ENCODE measurements at places on chromosomes 7 and 10. TPM values are rescaled to one million over a fixed set of nuclear protein-coding genes. Genes with fewer than 3 reads are reported as not detected.

NEURL1 gene
- not detected for total RNA-seq

MOGAT3 gene
- total RNA-seq = not detected

HOXA11 gene
- 0.12 TPM for total RNA-seq

TBX20 gene
- total RNA-seq = 0.54 TPM

NPFFR1 gene
- total RNA-seq = under 0.01 TPM

SSMEM1 gene
- not detected for total RNA-seq

C10orf105 gene
- not detected for total RNA-seq

CACNA2D1 gene
- total RNA-seq = 42.6 TPM

LIPM gene
- not detected for total RNA-seq

CPEB3 gene
- 4.7 TPM for total RNA-seq

ACBD7 gene
- total RNA-seq = not detected

TFR2 gene
- not detected for total RNA-seq

EIF5AL1 gene
- total RNA-seq = 0.20 TPM

POLD2 gene
- 52.6 TPM for total RNA-seq

ANKRD26 gene
- total RNA-seq = 5.5 TPM

CHAT gene
- not detected for total RNA-seq

CYP2C8 gene
- not detected for total RNA-seq

KCNMA1 gene
- 289 TPM for total RNA-seq

NXPH1 gene
- not detected for total RNA-seq

DNA sequence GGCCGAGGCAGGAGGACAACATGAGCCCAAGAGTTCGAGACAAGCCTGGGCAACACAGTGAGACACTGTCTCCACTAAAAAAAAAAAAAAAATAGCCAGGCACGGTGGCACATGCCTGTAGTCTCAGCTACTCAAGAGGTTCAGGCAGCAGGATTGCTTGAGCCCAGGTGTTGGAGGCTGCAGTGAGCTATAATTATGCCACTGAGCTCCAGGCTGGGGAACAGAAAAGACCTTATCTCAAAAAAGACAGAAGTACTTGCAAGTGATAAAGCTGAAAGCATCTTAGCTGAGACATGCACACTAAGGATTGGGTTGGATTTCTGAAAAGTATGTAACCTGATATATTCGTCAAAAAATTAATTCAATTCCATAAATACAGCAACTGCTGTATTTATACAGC is 68.4 kb downstream of the PPP1R3C start:
- no peak for ATAC-seq

GRCh38 chr7:42699380-42700178 is 212.3 kb downstream of the C7orf25 start:
- ATAC-seq = no peak

GRCh38 chr7:157570531-157571200 is 233.9 kb downstream of the DNAJB6 start:
- no peak for ATAC-seq

DNA sequence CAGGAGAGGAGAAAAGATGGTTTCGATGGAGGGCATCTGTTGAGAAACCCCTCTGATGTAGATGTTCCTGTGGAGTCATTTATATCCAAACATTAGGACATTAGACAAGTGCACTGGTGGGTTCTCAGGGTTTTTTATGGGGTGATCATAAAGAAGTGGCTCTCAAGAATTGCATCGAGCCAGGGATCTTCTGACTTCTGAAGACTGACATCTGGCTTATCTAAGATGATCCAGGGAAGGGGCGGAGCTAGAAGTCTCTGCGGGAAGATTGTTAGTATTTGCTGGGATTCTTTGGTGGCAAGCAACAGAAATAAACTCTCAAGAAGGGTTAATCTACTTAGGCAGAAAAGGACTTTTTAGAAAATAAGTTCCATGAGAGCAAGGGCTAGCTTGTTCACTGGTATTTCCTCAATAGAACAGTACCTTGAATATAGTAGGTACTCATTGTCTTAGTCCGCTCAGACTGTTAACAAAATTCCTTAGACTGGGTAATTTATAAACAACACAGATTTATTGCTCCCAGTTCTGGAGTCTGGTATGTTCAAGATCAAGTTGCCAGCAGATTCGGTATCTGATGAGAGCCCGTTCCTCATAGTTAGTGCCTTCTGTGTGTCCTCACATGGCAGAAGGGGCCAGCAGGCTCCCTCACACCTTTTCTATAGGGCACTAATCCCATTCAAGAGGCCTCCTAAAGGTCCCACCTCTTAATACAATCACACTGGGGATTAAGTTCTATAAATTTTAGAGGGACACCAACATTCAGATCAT is 28.5 kb upstream of the SYPL1 start:
- no peak for ATAC-seq

GRCh38 chr10:125264757-125265578 is 104.6 kb upstream of the CTBP2 start:
- ATAC-seq = no peak

- no peak for ATAC-seq
Measured at GRCh38 chr7:119010635-119011034, 786.1 kb downstream of the ANKRD7 start.

DNA sequence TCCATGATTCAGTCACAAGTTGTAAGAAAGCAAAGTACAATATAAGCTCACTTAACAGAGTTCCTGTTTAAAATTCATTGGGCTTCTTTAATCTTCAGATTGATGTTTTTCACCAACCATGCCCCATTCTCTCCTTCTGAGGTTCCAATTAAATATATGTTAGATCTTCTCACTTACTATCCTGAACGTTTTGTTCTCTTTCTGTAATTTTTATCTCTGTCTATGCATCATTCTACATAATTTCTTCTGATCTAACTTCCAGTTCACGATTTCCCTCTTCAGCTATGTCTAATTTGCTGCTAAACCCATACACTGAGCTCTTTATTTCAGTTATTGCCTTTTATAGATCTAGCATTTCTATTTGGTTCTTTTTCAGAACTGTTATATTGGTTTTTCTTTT is 28.0 kb upstream of the SPOCK2 start:
- ATAC-seq = no peak

DNA sequence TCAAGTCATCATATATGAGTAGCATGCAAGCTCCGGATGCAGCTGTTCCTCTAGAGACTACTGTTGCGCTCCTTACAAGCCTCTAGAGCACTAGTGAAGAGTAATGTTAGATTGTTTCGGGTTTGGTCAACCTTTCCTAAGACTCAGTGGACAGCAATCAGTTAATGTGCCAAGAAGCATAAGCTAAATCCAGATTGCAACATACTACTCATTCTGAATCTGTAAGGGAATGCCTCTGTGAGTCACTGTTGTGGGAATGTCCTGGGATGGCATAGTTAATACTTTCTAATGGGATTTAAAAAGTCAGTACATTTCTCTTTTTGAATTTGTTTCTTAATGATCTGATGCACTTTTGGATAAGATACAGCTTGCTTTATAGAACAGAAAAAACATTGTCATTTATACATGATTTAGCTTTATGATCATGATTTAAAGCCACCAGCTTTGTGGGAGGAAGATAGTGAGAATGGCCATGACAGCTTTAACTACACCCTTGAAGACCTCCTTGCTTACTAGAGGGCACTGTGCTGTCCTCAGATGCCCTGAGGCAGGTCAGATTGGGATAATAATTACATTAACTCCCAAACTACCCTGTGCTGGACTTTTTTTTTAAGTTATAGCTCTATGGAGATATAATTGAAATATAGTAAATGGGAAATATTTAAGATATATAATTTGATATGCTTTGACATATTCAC is 138.4 kb downstream of the SDK1 start:
- peak; percentile 79 for ATAC-seq

GRCh38 chr7:144907577-144907976 is 71.7 kb upstream of the TPK1 start:
- ATAC-seq = no peak

GRCh38 chr7:20216406-20217036 is 663 bp downstream of the MACC1 start:
- ATAC-seq = no peak

GRCh38 chr7:26743205-26743604 is 121.2 kb downstream of the SKAP2 start:
- ATAC-seq = no peak

- no peak for ATAC-seq
Measured at GRCh38 chr7:112252141-112252540, 45.6 kb downstream of the ZNF277 start.

DNA sequence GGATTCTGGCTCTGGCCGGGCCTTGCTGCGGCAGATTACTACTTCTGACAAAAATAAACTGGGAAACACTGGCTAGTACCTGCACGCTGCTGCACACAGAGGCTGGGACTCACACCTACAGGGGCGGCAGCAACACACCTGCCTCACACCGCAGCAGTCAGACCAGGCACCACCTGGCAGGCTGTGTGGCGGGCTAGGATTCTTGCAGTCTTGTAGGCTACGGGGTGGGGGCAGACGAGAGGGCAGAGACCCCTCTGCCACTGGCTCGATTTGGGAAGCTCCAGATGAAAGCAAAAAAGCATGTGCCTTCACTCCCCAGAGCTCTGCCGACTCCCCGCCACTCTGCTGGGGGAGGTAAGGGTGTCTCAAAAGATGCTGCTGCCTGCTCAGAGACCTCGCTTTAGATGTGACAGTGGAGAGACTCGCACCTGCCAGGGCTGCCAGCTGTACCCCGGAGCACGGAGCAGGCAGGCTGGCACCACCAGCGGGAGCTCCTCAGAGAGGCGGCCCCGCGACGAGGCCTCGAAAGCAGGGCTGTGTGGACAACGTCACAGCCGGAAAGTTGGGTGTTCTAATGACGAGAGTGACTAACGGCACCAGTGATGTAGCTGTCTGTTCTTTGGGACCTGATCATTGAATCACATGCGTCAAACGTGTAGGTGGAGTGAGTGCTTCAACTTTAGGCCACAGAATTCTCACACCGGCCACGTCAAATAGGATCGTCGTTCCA is 250.5 kb downstream of the ZMYND11 start:
- ATAC-seq = no peak

- ATAC-seq = no peak
Measured at GRCh38 chr7:143931739-143932138, 3.3 kb upstream of the OR2F2 start.

GRCh38 chr10:119516381-119517234 is 25.9 kb downstream of the RGS10 start:
- ATAC-seq = no peak

GRCh38 chr10:12448340-12448728 is 99.0 kb downstream of the CAMK1D start:
- ATAC-seq = no peak

- peak; percentile 28 for ATAC-seq
Measured at GRCh38 chr10:62082729-62083411, 181.4 kb downstream of the ARID5B start.

DNA sequence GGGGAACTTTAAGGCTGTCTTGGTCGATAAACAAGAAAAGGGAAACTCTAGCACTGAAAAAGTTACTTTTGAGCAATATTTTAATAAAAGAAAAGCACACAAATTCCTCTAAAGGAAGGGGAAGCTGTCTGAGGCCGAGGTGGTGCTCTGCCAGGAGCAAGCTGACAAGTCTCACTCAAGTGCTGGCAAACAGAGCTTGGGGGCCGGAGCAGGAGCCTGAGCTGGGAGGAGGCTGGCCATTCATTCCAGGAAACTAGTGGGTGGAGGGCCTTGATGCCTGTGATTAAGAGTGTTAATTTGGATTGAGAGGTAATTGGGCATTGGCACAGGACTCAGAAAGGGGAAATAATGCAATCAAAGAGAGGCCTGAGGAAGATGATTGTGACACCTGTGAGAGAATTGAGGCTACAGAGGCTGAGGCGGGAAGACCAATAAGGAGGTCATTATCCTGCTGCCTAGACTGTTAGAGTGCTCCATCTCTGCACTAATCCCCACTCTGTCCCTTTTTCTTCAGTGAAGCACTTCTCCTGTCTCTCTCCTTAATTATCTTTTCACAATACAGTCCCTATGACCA is 154.9 kb upstream of the COL1A2 start:
- peak; percentile 41 for ATAC-seq

DNA sequence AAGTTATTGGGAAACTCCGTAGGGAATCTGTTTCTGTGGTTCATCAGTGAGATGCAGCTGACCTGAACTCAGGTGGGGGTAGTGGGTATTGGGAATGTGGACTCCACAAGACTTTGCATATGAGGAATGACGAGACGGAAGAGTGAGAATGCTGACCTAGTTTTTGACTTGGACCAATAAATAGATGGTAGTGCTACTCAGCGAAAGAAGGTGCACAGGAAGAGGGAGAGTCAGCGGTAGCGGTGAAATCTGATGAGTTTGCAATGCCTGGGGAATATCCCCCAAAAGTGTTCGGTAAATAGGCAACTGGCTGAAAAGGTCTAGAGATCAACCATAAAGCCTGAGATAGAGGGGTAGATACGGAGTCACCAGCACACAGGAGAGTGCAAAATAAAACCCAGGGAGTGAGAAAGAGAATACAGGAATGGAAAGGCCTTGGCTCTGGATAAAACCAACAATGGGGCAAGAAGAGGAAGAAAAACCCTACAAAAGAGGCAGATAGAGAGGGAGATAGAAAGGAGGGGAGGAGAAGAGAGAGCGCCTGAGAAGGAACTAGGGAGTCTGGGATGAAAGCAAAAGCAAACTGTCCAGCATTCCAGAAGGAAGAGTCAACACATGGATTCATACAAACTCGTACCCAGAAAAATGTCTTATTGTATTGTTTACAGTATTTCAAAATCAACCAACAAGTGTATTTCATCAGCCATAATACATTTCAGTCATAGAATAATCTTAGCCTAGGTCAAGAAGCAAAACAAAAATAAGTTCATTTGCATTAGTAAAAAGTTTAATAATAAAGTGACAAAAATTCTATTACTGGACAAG is 5.4 kb downstream of the ARHGAP21 start:
- no peak for ATAC-seq

GRCh38 chr10:28077889-28078288 is 79.0 kb upstream of the ODAD2 start:
- no peak for ATAC-seq

DNA sequence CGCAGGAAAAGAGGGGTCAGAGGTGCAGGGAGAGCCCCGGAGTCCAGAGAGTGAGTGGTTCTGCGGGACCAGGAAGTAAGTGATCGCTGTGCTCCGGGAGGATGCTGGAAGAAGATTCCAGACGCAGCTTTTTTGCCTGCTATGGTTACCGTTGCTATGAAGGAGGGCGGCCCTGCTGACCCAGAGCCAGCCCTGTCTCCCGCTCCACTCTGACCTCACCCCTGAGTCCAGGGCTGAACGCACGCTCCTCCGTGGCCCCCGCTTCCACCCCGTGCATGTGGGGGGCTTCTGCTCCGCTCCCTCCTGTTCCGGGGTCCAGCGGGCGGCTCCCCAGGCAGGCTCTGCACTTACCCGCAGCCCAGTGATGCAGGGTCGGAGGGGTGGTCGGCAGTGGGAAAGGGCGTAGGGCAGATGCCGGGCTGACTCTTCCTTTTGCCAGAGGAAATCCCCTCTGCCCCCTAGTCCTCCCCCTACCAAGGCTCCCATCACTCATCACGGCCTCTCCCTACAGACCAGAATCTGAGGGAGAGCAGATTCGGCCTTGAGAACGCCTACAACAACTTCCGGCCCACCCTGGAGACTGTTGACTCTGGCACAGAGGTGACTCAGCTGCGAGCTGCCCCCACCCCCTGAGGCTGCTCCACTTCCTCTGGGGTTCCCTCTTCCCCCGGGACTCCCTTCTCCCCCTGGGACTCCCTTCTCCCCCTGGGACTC is 2.7 kb upstream of the MUC17 start:
- ATAC-seq = peak; percentile 87

DNA sequence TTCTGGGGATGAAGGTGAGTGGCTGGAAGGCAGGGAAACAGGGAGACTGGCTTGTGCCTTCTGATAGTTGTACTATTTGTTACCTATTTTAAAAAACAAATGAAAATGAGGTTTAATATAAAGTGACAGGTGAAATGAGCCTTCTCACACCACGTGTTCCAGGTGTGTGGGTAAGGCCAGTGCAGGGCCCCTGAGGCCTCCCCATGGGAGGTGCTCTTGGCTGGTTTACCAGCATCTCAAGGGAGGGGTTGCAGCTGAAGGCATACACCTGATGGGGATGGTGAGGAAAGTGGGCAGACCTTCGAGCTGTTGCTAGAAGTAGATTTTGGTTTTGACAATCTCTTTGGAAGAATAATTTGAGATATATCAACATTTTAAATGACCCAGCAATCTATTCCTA is 103.6 kb downstream of the ARHGAP22 start:
- no peak for ATAC-seq

All from gastroesophageal sphincter (tissue), 4 donors.